Ovary (tissue), 10 donors: ENCODE measurements at places on chromosomes 4 and X. TPM values are rescaled to one million over a fixed set of nuclear protein-coding genes. Genes with fewer than 3 reads are reported as not detected.
A peak's percentile ranks its signal among the peaks of the same experiment; 100 is the strongest.

Gene MAGEE2
- not detected for total RNA-seq

Gene VEGFD
- total RNA-seq, result 2.5 TPM

Gene GABRB1
- not detected for total RNA-seq

Gene LUZP4
- not detected for total RNA-seq

DNA sequence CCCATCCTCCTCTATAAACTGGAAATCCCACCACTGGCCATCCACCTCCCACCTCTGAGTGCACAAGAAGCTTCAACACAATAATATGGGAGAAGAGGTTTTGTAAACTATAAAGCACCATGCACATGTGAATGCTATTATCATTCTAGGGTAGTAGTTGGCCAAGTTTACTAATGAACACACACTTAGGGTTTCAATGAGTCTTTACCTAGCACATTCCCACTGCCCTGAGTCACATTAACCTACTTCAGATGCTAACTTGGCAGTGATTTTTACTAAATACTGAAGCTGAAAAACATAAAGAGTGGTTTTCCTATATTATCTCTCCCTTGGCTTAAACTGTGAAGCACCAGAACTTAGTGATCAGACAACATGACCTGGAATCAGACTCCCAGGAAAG, 93.9 kb downstream of the SH3KBP1 start:
- no peaks in the 10 kb centered on the region for H3K36me3 ChIP-seq
- no peak for DNase-seq
- H3K4me1 ChIP-seq, result no peaks in the 10 kb centered on the region
- no peak overlapping the region for H3K4me3 ChIP-seq

DNA sequence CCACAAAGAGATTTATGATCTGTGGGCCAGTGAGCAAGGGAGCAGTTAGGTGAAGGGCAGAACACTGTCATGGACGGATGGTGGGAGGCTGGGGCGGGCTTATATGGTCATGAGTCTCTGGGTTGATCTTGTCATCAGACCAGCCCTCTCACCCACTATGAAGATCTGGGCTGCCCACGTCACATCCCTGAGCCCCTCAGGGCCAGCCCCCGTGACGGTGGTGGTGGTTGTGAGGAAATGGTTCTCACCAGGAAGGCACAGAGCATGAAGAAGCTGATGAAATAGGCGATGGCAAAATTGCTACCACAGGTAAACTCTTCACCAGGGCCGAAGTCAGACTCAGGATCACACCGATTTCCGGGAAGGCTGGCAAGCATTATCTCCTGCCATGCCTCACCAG, 11.1 kb upstream of the SYP start:
- no peak overlapping the region for H3K4me3 ChIP-seq
- H3K36me3 ChIP-seq, result no peaks in the 10 kb centered on the region
- no peaks in the 10 kb centered on the region for H3K27me3 ChIP-seq
- no peak overlapping the region for H3K27ac ChIP-seq
- H3K4me1 ChIP-seq, result no peaks in the 10 kb centered on the region

- H3K4me1 ChIP-seq, result no peaks in the 10 kb centered on the region
- H3K27me3 ChIP-seq, result no peaks in the 10 kb centered on the region
- no peak overlapping the region for H3K4me3 ChIP-seq
- H3K27ac ChIP-seq, result no peak overlapping the region
- DNase-seq, result no peak
Measured at GRCh38 chr4:26685250-26685649, 101.4 kb downstream of the TBC1D19 start.

DNA sequence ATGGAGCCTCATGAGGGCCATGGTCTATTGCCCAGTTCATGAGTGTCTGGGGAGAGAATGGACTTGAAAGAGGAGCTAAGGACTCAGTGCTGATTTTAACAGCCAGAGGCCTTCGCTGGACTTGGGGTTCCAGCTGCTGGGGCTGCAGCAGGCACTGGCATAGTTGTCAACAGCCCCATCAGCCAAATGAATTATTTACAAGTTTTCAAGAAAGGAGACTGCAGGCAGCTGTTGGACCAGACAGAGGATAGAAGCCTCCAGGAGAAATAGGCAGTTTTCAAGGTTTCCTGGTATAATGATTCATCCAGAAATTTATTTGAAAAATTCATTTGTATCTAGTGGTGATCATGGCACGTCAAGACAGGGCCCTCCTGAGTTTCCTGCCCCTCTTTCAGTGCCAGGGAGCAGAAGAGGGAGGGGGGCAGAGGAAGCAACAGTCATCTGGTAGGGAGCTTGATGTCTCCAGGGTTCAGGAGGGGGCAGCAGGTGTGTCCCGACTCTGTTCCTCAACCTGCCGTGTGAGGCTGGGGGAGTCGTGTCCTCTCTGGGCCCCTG, 63.1 kb upstream of the GPR78 start:
- H3K4me3 ChIP-seq, result no peak overlapping the region
- no peaks in the 10 kb centered on the region for H3K36me3 ChIP-seq
- H3K27me3 ChIP-seq, result no peaks in the 10 kb centered on the region
- peaks cover 10% of the 10 kb centered on the region for H3K4me1 ChIP-seq
- no peak for DNase-seq

GRCh38 chr4:86831262-86832130, 17.7 kb downstream of the SLC10A6 start:
- H3K27ac ChIP-seq, result no peak overlapping the region
- peaks cover 3% of the 10 kb centered on the region for H3K4me1 ChIP-seq
- H3K4me3 ChIP-seq, result no peak overlapping the region
- peak; percentile 68 for DNase-seq
- no peaks in the 10 kb centered on the region for H3K27me3 ChIP-seq

DNA sequence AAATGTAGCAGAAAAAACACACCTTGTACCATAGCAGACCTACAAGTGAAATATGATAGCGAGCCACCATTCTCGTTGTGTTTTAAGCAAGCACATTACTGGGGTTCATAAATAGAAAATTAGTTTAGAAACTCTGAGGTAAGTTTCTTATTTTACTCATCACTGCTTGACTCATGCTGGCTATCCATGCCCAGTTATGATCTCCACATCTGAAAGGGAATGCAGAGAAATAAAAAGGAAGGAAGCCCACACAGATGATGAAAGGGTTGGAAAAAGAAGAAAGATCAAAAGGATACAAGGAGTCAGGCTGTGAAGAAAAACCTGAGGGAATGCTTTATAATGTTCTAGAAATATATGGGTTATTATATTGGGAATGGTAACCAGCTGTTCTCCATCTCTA, 54.5 kb downstream of the CAMK2D start:
- peaks cover 1% of the 10 kb centered on the region for H3K4me1 ChIP-seq
- no peak for DNase-seq
- H3K27ac ChIP-seq, result no peak overlapping the region
- no peaks in the 10 kb centered on the region for H3K36me3 ChIP-seq

GRCh38 chrX:47831788-47832187, 4.9 kb upstream of the ZNF81 start:
- DNase-seq, result no peak
- H3K4me1 ChIP-seq, result no peaks in the 10 kb centered on the region
- no peaks in the 10 kb centered on the region for H3K27me3 ChIP-seq
- no peak overlapping the region for H3K27ac ChIP-seq

GRCh38 chr4:7155590-7156071, 36.7 kb upstream of the SORCS2 start:
- H3K27me3 ChIP-seq, result no peaks in the 10 kb centered on the region
- no peak for DNase-seq
- no peaks in the 10 kb centered on the region for H3K36me3 ChIP-seq
- peaks cover 15% of the 10 kb centered on the region for H3K4me1 ChIP-seq
